NCI-H1105 (cell line): ENCODE measurements at places on chromosomes 11 and 22.

DNA sequence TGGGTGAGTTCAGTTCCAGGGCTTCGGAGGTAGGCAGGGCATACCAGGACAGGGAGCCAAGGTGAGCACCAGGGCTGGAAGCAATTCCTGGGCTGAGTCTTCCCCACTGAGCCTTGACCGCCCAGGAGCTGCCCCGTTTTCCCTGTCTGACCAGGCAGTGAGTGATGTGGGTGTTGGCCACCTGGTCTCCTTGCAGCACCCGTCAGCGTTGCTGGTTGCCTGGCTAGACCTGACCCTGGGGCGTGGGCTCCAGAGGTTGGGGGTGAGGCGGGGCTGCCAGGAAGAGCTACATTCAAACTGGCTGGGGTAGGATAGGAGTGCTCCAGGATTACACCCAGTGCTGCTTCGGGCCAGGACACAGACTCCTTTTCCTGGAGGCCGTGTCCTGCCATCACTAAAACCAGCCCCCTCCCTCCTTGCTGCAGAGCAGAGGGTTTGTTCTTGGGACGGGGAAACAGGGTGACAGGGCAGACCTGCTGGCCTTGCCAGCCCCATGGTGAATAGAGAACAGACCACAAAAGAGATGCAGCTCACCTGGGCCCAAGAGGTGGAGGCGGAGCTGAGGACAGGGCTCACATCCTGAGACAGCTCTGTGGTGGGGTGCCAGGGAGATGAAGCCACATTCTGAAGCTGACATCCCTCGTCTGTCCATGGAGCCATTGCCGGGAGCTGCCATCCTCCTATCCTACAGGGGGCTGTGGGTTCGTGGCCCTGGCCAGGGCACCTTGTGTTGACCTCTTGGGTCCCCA lies 14.2 kb downstream of the INCENP start:
- no peak for DNase-seq

GRCh38 chr11:27201454-27202302 lies 161.1 kb downstream of the BBOX1 start:
- DNase-seq = peak; percentile 95

DNA sequence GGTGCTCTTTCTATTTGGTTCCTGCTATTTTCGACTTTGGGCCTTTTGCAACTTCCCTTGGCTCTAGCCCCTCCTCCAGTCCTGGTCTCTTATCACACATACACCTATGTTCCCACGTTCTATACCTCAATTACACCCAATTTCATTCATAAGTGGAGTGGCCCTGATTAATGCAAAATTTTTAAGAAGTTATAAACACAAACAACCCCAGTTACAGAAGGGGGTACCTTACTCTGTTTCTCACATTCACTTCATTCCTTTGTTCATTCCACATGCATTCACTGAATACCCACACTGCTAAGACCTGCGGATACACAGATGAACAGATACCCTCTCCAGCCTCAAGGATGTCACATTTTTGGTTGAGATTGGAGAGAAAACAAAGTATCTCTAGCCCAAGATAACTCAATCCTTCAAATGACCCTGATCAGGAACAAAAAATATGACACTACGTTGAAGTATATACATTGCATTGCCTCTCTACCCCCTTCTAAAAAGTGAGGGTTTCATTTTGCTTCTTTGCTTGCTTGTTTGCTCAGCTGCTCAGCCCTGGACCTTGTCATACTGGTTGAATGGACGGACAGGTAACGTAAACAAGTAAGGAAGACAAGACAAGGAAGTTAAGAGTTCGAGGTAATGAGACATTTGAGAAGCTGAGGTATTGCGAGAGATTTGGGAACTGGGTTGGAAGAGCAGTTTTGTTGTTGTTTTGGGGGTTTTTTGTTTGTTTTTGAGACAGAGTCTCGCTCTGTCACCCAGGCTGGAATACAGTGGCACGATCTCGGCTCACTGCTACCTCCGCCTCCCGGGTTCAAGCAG lies 3.6 kb upstream of the VPS37C start:
- DNase-seq = no peak

- peak; percentile 4 for DNase-seq
Measured at GRCh38 chr11:106624377-106624776, 393.9 kb downstream of the GUCY1A2 start.

DNA sequence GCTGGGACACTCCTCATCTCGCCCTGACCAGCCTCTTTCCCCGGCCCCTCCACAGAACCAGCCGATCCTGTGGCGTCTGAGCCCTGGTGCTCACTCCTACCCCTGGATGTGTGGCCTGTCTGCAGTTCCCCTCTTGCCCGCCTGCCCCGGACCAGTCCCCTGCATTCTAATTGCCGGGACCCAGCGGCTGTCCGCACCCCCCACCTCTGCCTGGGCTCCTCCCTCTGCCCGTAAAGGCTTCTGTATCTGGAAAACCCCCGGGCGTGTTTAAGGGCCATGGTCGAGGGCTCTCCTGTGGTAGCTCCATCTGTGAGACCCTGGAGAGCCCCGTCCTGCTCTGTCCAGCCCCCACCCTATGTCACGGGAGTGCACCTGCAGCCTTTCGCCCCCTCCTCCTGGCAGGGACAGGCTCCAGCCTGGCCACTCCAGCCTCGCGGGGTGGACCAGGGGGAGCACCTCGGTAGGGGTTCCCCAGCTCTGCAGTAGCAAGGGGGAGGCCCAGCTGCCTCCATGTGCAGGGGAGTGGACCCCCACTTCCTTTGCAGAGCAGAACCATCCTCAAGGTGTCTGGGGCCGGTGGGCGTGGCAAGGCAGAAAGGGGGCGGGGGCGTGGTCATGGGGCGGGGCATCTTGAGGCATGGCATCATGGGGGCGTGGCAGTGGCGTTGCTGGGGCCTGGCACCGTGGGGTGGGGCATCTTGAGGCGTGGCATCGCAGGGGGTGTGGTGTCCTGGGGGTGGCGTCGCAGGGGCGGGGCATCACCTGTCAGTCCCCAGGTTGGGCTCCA lies 430.4 kb downstream of the TBC1D22A start:
- no peak for DNase-seq

DNA sequence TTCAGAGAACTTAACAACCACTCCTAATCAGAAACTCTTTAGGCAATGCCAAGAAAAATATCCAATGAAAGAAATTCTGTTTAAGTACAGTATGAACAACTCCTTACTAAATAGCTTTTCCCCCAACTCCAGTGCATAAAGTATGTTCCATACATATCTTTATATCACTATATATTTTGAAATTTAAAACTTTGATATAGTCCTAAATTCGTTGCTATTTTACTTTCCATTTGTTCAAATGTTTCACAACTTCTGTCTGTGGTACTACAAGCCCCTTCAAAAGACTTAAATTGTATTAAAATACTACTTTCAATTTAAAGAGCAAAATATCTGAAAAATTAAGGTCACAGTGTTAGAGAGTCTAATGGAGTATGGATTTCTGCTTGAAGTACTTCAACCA lies 52.6 kb downstream of the STK33 start:
- DNase-seq = no peak

- no peak for DNase-seq
Measured at GRCh38 chr11:110526323-110526722, 96.6 kb downstream of the FDX1 start.

DNA sequence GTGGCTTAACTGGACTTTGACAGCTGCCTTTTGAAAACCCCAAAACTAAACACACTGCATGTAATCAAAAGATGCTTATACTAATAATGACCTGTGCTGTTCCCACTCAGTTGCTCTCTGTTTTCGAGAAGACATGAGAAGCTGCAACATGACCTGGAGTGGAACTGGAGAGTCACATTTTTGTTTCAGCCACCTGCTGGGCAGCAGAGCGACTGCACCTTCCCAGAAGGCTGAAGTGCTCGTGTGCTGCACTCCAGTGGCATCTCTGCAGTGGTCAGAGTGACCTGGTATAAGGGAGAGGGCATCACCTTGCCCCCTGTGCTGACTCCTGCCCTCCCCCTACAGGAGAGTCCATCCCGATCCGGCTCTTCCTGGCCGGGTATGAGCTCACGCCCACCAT lies 8.6 kb downstream of the THYN1 start:
- no peak for DNase-seq

DNA sequence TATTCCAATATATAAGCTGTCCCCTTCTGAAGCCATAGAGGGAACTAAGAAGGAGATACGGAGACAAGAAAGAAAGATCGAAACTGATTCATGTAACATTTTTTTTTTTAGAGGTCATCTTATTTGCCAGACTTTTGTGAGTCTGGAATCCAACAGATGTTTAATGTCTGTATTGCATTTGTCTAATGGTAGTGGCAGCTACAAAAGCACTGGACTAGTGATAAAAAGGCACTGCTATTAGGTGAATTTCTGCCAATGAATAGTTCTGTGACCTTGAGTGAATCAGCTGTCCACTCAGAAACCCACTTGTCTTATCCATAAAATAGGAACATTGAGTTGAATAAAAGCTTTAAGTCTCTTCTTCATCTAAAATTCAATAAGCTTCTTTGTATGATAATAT lies 25.8 kb upstream of the LUZP2 start:
- no peak for DNase-seq

GRCh38 chr22:32985899-32986765 lies 72.0 kb downstream of the SYN3 start:
- DNase-seq = peak; percentile 21

- DNase-seq = no peak
Measured at GRCh38 chr11:9040410-9040809, 36.6 kb upstream of the NRIP3 start.
